ENCODE measurements at places on chromosomes 4 and X.
A peak's percentile ranks its signal among the peaks of the same experiment; 100 is the strongest.

- no peak for DNase-seq
Observed at GRCh38 chr4:56659946-56660345, 21.1 kb downstream of the HOPX start.

GRCh38 chr4:28225689-28226353 is 1365.2 kb downstream of the STIM2 start:
- DNase-seq, result no peak

DNA sequence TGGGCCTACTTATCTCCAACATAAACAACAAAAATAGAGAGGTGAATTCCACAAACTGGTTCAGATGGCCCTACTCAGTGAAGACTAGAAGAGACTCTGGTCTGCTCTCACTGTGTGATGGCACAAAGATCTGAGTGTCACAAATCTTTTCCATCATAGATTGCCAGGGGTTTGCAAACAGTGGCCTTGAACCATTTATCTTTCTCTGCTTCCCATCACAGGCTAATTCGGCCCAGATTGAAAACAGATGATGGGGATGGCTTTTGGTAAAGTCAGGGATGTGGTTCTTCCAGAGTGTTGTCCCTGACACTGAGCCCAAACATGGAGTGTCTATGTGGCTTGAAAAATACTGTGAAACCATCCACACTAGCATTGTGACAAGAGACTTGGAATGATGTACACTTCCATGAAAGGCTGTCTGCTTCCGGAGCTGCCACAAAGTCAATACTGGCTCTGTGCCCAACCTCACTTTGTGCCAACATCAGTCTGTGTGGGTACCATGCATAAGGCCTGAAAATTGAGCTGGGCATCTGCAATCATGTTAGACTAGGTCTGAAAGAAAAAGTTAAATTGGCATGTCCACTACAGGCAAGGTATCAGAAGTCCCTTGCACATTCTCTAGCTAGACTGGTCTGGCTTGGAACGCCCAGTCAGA is 25.2 kb upstream of the PLAC1 start:
- no peak for DNase-seq

- DNase-seq, result no peak
Observed at GRCh38 chrX:151796576-151796975, 62.0 kb downstream of the CNGA2 start.

DNA sequence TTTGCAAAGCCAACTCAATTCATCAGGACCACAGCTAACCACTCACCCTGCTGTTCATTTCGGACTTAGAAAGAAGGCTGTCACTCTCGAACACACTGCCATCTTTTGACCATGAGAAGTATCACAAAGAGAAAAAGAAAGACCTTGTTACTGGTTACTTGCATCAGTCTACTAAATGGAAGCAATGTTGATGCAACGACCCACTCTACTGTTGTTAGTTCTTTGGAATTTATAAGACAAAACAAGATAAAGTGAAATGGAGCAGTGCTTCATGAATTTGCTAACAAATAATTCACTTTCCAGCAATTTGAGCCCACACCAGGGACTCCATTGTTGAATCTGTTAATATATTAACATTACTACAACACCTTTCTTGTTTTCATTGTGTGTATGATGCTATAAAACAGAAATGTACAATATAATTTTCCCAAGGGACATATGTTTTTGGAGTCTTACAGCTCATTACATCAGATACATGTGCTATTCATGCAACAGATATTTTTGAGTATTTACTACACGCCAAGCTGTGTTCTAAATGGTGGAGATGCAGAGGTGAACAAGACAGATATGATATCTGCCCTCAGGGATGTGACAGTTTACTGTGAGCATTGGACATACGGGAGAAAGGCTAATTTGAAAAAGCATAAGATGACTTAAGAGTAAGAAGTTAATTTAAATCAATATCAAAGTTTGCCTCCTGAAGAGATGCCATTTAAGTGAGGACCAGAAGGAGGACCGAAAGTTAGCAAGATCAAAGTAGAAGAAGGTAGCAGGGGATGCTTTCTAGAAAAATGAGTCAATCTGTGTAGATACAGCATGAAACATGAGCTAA is 87.2 kb downstream of the AREG start:
- peak; percentile 14 for DNase-seq

GRCh38 chr4:63790377-63790776 is 618.9 kb downstream of the TECRL start:
- DNase-seq, result no peak

- DNase-seq, result no peak
Observed at GRCh38 chrX:43808231-43808630, 74.0 kb downstream of the MAOB start.
